ENCODE measurements at places on chromosomes 1 and 21.
A peak's percentile ranks its signal among the peaks of the same experiment; 100 is the strongest.

DNA sequence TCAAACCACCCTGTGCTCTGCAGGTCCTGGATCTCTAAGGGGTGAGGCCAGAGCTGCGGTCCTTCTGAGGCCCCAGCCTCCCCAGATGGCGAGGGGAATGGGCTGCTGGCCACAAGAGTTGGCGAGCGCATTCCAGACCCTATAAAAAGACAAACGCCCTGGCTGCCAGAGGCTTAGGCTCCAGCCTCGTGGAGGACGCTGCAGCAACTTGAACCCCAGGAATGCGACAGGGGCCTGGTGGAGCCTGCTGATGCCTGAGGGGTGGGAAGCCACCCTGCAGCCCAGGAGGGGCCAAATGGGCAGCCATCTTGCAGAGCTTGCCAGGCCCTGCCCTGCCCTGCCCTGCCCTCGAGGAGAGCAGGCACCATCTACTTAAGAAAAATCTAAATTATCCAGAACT lies 8.6 kb downstream of the CACNA1S start:
- peak; percentile 65 for DNase-seq

DNA sequence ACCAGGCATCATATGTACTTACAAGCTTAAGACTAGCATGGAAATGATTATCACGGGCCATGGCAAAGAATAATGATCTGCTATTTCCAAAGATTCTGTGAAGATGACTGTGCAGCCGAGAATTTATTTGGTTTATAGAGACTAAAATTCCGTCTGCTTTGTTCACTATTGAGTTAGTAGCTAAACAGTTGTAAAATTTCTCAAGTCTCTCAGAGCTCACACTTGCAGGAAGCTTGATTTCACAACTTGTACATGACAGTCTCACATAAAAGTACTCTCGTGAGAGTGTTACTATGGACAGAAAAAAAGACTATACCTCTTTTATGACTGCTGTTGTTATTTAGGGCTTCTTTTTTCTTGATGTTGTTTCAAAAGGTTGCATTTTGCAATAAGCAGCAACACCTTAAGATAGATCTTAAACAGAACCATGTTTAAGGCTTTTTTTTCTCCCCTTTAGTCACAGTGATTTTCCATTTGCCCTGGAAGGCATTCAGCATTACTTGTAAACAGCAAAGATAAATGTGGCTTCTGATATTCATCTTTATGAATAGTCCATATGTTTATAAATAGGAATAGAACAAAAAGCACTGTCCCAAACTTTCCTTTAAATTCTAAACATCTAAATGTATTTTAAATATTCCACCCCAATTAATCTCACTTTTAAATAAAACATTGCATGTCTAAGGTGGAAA lies 24.8 kb downstream of the ST6GALNAC5 start:
- DNase-seq: no peak

GRCh38 chr1:15618077-15618654 lies 908 bp downstream of the DDI2 start:
- DNase-seq: peak; percentile 57

DNA sequence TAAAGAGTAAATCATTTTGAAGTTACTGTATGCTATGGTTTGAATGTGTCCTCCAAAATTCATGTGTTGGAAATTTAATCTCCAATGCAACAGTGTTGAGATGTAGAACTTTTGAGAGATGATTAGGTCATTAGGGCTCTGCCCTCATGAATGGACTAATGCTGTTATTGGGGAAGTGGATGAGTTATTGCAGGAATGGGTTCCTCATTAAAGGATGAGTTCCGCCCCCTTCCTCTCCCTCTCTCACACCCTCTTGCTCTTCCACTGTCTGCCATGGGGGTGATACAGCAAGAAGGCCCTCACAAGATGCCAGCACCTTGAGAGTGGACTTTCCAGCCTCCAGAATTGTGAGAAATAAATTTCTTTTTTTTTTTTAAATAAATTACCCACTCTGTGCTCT lies 97.6 kb downstream of the ATP1A1 start:
- no peak for DNase-seq

DNA sequence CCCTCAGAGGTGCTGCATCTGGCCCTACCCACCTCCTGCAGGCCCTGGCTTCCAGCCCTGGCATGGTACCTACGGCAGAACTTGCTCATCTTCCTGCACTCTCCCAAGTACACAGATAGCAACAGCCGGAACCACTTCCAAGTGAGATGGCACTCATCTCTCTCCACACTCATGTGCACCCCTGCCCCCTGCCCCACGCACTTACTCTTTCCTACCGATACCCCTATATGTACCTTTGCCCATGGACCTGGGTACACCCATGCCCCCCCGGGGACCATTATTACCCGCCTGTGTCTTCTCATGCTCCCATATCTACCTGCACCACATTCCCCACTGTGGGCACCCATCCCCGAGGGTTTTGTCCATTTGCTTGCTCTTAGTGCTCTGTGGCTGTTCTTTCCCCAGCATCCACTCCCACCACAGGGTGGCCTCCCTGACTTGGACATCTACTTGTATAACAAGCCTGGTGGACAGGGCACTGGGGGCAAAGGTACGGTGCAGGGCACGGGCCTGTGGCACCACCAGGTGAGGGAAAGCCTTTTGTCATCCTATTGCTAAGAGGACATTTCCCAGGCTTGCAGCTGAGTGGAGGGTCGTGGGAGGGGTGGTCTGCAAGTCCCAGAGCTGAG lies 14.7 kb downstream of the HYI start:
- no peak for DNase-seq

DNA sequence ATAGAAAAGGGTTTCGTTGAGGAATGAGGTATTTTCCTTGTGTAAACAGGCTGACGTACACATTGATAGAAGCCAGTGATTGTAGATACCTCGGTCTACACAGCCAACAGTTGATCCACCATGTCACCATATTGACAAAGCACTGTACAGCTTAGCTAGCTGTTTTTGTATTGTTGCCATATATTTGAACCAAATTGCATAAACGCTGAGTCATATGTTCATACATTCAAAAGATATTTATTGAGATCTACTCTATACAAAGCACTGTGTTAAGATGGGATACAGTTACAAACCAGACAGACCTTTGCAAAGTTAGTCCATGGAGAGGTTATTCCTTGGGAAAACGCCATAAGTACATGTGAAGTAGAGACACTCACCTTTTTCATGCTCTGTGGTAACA lies 132.4 kb upstream of the ATP1B1 start:
- no peak for DNase-seq

DNA sequence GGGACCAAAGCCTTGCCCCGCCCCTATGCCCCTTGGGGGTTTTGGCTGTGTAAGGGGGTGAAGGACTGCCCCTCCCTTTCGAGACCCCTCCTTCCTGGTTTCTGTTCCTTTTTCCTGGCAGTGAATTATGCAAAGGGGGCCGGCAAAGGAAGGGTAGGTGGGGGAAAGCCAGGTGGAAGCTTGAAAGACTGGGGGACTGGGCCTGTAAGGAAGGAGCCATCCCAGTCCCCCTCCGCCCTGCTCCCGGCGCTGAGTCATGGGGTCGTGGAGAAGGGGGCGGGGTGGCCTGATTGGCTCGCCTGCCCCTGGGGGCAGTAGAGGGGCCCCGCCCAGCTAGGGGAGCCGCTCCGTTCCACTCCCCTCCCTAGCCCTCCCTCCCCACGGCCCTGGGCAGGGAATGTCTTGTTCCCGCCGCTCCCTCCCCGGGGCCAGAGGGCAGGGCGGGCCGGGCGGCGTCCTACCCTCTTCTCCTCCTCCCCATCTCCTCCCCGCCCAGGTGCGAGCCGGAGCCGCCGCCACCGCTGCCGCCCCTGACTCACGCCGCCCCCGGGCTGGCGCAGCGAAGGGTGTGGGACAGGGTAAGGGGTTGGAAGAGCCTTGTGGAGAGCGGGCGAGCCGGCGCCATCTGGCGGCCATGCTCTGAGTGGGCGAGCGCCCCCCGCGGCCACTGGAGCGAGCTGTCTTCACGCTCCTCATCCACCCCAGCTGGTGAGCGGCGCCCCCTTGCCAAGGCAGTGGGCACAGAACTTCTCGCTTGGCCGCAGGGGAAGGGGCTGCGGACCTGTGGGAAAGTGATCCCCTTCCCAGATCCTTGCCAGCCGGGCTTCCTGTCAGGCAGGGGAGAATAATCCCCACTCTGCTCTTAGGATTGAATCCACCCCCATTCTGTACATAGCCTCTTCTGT lies 14.7 kb downstream of the ZBTB7B start:
- DNase-seq: peak; percentile 99

DNA sequence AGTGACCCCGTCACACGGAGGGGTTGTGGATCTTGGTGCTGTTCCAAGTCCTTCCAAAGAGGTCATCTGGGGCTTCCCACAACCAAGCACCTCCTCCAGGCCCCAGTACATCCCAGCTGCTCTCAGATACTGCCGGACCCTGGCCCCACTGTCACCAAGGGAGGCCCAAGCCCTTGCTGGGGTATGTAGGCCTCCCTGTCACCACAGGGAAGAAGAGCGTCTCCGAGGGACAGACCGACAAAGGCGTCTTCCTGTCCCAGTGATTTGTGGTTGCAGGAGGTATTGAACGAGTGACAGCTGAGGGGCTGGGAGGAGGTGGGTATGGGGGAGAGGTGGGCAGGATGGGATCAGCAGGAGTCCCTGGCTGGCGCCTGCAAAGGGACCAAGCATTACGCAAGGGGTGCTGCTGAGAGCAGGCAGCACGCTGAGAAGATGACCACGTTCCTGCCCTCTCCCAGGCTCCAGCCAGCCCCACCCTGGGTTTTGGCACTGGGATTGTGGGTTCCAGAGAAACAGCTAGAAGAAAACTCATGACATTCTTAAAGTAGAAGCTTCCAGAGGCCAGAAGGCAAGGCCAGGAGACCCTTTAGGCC lies 29.7 kb downstream of the LRP8 start:
- no peak for DNase-seq

- DNase-seq: no peak
Measured at GRCh38 chr1:80047791-80048190, 1041.3 kb upstream of the ADGRL4 start.

DNA sequence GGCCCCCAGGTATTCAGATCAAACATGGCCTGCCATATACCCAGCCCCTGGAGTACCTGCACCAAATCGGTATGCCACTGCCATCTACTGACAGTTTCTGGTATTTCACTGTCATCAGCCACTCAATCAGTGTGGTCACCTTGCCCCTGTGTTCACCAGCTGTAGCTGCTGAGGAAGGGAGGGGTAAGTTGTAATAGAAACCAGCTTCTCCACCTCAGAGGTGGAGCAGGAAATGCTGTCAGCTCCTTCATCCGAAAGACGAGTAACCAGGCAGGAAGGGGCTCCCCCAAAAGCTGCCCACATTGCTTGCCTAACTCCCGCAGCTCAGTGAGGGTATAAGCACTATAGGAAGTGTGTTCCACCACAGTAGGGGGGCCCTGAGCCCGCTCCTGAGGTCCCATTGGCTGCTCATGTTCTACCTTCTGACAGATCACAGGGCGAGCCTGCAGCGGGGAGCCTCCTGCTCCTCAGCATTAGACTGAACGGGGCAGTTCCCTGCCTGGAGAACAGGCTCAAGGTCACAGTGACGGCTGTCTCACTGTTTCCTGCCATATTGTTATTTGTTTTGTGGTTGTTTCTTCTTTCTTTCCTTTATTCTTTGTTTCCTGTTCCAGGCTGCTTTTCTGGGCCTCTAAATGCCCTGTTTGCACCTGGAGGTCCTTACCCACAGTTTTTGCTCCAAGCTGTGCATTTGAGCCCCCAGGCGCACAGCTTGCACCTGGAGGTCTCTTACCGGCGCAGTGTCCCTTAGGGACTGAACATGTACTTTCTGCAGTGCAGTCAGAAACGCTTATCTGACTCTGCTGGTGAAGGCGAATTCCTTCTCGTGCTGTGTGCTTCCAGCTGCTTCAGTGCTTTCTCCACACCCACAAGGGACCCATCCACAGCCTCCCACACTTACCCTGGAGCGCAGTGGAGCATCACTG lies 1638.3 kb downstream of the MRPL39 start:
- DNase-seq: peak; percentile 36

DNA sequence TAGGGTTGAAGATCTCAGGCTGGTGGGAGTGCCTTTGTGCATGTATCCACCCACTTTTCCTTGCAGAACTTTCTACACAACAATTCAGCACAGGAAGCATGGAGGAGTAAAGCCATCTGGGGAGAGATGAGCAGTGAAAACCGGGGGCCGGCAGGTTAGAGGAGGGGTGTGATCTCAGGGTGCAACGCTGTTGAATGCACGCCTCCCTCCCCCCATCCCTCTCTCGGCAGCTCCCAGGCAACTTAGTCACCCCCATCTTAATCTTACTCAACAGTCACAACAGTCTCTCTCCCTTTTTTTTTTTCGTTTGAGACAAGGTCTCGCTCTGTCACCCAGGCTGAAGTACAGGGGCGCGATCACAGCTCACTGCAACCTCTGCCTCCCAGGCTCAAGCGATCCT lies 16.6 kb upstream of the ABCG1 start:
- DNase-seq: no peak

DNA sequence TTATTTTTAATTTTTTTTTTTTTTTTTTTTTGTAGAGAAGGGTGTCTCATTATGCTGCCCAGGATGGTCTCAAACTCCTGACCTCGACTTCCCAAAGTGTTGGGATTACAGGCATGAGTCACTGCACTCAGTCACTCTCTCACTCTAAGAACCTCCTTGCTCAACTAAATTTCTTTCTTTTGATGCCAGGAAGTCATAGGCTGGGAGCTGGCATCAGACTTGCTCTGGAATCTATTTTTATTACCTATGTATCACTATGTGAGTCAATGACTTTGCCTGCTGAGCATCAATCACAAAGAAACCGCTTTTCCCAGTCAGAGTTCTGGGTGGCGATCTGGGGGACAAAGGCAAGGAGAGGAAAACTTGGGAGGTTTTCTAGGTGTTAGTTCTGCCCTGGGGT lies 35.5 kb upstream of the PARP1 start:
- DNase-seq: no peak

GRCh38 chr1:24138476-24139221 lies 4.3 kb downstream of the IL22RA1 start:
- no peak for DNase-seq

DNA sequence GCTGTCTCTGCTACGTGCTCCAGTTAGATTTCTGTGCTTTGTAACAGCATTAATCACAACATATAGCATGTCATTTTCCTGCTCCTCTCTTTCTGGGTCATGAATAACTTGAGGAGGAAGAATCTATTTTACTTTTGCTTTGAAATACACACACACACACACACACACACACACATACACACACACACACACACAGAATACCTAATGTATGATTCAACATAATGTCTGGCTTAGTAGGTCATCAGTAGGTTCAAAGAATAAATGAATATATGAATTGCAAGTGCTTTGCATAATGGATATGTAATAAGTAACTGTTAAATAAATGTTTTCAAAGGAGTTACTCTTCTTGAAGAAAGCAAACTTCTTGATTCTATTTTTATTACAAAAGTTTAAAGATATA lies 249.0 kb downstream of the PDE4B start:
- no peak for DNase-seq

GRCh38 chr1:79711001-79711431 lies 704.5 kb upstream of the ADGRL4 start:
- no peak for DNase-seq

GRCh38 chr21:40057331-40057730 lies 190.1 kb downstream of the PCP4 start:
- DNase-seq: no peak

- no peak for DNase-seq
Measured at GRCh38 chr1:221708076-221708571, 33.8 kb downstream of the DUSP10 start.

- DNase-seq: no peak
Measured at GRCh38 chr1:17640393-17640792, 100.9 kb downstream of the ARHGEF10L start.

- DNase-seq: no peak
Measured at GRCh38 chr1:177091040-177091439, 73.5 kb downstream of the ASTN1 start.

- no peak for DNase-seq
Measured at GRCh38 chr1:246106342-246106763, 400.7 kb downstream of the SMYD3 start.

GRCh38 chr21:45543371-45543709 lies 1.1 kb upstream of the SLC19A1 start:
- DNase-seq: no peak

All from ELF-1 (cell line).